CD4-positive, CD25-positive, alpha-beta regulatory T cell (primary cell): ENCODE measurements at places on chromosomes 2 and 18. TPM values are rescaled to one million over a fixed set of nuclear protein-coding genes. Genes with fewer than 3 reads are reported as not detected.

DNA sequence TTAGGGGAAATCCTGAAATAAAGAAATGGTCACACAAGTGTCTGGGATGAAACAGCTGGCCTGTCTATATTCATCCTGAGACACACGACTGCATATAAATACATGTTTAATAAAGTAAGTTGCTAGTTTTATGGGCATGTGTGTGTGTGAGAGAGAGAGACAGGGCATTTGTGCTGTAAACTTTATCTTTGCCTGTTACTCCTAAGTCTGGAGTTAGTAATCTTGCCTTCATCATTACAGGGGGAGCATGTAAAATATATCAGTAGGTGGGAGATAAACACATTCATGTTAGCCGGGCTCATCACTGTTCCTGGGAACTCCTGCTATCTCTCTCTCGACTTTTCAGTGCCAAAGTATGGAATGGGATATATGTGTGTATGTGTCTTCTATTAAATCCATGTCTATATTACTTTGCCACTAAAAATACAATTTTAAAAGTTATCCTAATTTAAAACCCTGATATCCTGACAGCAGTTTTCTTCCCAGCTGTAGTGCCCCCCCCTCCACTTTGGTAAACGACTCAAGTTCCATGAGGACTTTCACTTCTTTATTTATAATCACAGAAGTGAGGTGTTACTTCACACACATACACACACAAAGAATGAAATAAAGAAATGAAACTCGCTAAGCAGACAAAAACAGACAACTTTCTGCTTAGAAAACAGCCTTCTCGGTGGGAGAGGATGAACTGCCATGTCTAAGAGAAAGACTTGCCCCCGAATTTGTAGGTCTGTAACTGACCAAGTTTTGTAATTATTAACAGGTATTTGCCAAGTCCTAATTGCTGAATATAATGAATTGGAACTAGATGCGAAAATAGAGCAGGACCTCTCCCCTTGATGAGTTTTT, 947 bp downstream of the ZEB2 start:
- DNase-seq = no peak
- peaks cover 50% of the 10 kb centered on the region for H3K4me1 ChIP-seq
- peaks cover 51% of the 10 kb centered on the region for H3K27me3 ChIP-seq
- H3K27ac ChIP-seq = no peak overlapping the region

DNA sequence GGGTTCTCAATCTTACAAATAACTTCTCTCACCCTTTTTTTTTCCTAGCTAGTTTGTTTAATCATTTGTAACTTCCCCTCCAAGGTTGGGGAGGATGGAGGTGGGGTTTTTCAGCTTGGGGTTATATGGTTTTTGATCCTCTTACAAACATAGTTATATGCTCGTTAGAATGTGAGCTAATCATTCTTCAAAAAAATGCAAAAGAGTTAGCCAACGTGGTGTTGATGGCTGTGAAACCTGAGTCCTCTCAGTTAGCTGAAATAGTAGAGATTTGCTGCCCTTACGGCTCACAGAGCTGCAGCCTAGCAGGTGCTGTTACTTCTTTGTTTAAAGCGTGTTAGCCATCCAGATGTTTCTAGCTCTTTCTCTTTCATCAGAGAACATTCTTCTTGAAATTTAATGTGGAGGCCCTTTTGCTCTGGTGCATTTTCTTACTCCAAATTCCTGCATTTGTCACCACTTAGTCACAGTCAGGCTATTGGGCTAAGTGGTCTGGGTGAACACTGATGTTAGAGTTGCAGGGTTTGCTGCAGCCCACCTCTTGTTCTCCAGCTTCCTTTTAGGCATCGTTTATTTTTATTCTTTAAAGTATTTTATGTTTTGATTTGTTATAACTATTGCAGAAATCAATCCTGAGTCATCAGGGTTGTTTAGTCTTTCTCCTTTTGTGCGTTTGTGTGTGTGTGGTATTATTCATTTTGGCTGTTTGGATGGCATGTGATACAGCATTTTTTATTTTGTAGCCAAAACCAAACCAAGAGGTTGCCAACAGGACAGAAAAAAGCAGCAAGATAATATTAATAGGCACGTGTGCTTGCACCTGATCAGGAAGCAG, 41.1 kb downstream of the LIMS1 start:
- H3K27me3 ChIP-seq = no peaks in the 10 kb centered on the region
- H3K4me3 ChIP-seq = peak overlapping the region; percentile 7
- peaks cover 14% of the 10 kb centered on the region for H3K4me1 ChIP-seq
- no peak for DNase-seq
- H3K36me3 ChIP-seq = no peaks in the 10 kb centered on the region
- H3K27ac ChIP-seq = peak overlapping the region; percentile 29

GRCh38 chr2:26043862-26044696, 10.2 kb downstream of the RAB10 start:
- H3K27me3 ChIP-seq = no peaks in the 10 kb centered on the region
- peaks cover 2% of the 10 kb centered on the region for H3K36me3 ChIP-seq
- DNase-seq = peak; percentile 19
- peak overlapping the region; percentile 75 for H3K4me3 ChIP-seq
- H3K4me1 ChIP-seq = peaks cover 46% of the 10 kb centered on the region

GRCh38 chr18:41761333-41762018, 193.6 kb upstream of the PIK3C3 start:
- no peak for DNase-seq
- no peak overlapping the region for H3K27ac ChIP-seq
- no peaks in the 10 kb centered on the region for H3K27me3 ChIP-seq
- no peak overlapping the region for H3K4me3 ChIP-seq
- no peaks in the 10 kb centered on the region for H3K36me3 ChIP-seq

- no peaks in the 10 kb centered on the region for H3K27me3 ChIP-seq
- H3K4me1 ChIP-seq = no peaks in the 10 kb centered on the region
- H3K36me3 ChIP-seq = no peaks in the 10 kb centered on the region
- no peak overlapping the region for H3K27ac ChIP-seq
Measured at GRCh38 chr2:163690896-163691295, 44.9 kb downstream of the FIGN start.

- peaks cover 43% of the 10 kb centered on the region for H3K36me3 ChIP-seq
- no peaks in the 10 kb centered on the region for H3K4me1 ChIP-seq
- H3K4me3 ChIP-seq = no peak overlapping the region
- H3K27ac ChIP-seq = no peak overlapping the region
- H3K27me3 ChIP-seq = no peaks in the 10 kb centered on the region
Measured at GRCh38 chr2:69464575-69464974, 27.3 kb upstream of the NFU1 start.

DNA sequence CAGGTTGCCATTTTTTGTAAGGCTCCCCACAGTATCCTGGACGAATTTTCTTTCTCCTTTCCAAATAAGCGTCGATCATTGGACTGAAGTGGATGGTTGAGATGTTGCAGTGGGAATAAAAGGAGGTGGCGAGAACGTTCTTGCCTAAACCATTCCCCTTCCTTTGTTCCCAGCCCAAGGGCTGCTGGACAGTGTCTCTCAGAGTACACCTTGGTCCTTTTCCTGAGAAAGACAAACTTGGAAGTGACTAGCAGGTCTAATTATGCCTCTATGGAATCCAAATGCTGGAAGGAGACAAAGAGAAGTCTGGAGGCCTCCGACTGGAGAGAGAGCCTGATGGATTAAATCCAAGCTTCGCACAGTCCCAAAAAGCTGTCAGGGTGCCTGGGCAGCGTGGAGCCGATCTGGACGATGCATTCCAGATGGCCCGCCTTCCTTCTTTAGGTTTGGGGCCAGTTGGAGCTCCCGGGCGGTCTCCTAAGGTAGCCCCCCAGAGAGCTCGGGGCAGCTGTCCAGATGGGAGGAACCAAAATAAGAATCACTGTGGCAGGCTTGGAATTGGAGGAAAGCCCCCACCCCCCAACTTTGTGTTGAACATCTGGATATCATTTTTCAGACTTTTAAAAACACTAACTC, 186.8 kb downstream of the TMEM247 start:
- no peak overlapping the region for H3K27ac ChIP-seq
- H3K36me3 ChIP-seq = no peaks in the 10 kb centered on the region
- no peak for DNase-seq
- peaks cover 9% of the 10 kb centered on the region for H3K27me3 ChIP-seq

DNA sequence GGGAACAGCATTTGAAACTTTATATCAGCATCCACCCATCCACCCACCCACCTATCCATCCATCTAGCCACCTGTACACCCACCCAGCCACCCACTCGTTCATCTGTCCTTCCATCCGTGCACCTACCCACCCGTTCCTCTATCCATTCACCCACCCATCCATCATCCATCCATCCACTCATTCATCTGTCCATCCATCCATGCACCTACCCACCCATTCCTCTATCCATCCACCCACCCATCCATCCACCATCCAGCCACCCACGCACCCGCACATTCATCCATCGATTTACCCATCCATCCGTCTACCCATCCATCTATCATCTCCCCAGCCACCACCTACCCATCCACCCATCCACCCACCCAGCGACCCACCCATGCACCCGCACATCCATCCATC, 24.8 kb downstream of the LDLRAD4 start:
- H3K27me3 ChIP-seq = no peaks in the 10 kb centered on the region
- no peaks in the 10 kb centered on the region for H3K36me3 ChIP-seq
- H3K4me3 ChIP-seq = no peak overlapping the region
- no peaks in the 10 kb centered on the region for H3K4me1 ChIP-seq
- no peak for DNase-seq

DNA sequence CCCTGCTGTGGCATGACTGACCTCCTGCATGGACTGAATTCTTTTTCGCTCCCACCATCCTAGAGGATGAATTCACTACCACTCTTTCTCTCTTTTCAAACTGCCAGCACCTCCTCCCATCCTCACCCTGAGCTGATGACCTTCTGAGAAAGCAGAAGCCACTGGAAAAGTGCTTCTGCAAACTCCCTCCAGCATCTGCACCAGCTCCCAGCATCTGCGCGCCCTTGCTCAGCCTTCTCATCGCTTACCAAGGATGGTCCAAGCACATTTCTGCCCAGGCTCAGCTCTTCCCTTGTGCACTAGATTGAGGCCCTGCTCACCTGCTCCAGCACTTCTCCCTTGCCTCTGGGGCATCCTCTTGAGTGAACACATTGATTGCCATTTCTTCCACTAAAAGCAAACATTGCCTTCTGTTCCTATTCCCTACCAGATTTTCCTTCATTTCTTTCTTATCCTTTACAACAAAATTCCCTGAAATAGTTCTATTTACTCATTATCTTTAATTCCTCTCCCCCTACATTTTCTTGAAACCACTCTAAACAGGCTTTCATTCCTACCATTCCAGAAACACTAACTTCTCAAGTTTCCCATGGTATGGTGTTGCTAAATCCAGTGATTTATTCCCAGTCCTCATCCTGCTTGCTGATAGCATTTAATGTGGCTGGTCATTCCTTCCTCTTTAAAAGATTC, 42.7 kb upstream of the IL1RL1 start:
- no peak overlapping the region for H3K27ac ChIP-seq
- H3K4me1 ChIP-seq = peaks cover 7% of the 10 kb centered on the region
- H3K36me3 ChIP-seq = no peaks in the 10 kb centered on the region
- DNase-seq = no peak
- H3K4me3 ChIP-seq = no peak overlapping the region
- H3K27me3 ChIP-seq = no peaks in the 10 kb centered on the region

DNA sequence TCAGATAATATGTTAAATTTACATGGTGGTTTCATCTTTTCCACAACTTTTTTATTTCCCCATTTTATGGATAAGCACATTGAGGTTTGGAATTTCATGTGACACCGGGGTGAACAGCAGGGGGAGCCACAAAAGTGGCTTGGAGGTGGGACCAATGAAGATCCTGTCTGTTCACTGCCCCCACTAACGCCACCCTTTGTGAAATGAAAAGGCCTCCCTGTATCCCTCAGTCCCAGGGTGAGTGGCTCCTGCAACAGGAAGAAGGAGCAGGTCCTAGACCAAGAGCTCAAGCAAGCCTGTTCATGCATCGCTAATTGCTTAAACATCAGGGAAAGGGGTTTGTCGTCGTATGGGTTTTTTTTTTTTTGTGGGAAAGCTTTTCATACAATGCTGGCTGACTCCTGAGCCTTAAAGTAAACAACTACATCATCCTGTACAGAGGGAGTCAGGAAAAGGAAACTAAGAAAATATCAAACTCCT, 267.8 kb upstream of the EPAS1 start:
- DNase-seq = no peak
- no peak overlapping the region for H3K4me3 ChIP-seq
- H3K4me1 ChIP-seq = no peaks in the 10 kb centered on the region
- no peaks in the 10 kb centered on the region for H3K36me3 ChIP-seq

- H3K4me1 ChIP-seq = peaks cover 84% of the 10 kb centered on the region
- no peaks in the 10 kb centered on the region for H3K36me3 ChIP-seq
- peak overlapping the region; percentile 51 for H3K4me3 ChIP-seq
- no peak overlapping the region for H3K27ac ChIP-seq
- DNase-seq = no peak
Measured at GRCh38 chr2:60552851-60553494, 481 bp downstream of the BCL11A start.

- H3K36me3 ChIP-seq = no peaks in the 10 kb centered on the region
- H3K27me3 ChIP-seq = no peaks in the 10 kb centered on the region
- peaks cover 4% of the 10 kb centered on the region for H3K4me1 ChIP-seq
- no peak overlapping the region for H3K4me3 ChIP-seq
Measured at GRCh38 chr2:85400541-85401463, 9.4 kb downstream of the CAPG start.

GRCh38 chr18:9858642-9859041, 27.1 kb upstream of the TXNDC2 start:
- H3K27me3 ChIP-seq = peaks cover 6% of the 10 kb centered on the region
- no peaks in the 10 kb centered on the region for H3K36me3 ChIP-seq
- no peak for DNase-seq
- no peaks in the 10 kb centered on the region for H3K4me1 ChIP-seq
- H3K4me3 ChIP-seq = no peak overlapping the region

GRCh38 chr18:62325806-62326645, 916 bp downstream of the TNFRSF11A start:
- H3K27me3 ChIP-seq = peaks cover 49% of the 10 kb centered on the region
- H3K27ac ChIP-seq = no peak overlapping the region
- H3K4me3 ChIP-seq = peak overlapping the region; percentile 69
- peaks cover 27% of the 10 kb centered on the region for H3K4me1 ChIP-seq
- no peaks in the 10 kb centered on the region for H3K36me3 ChIP-seq

- DNase-seq = peak; percentile 26
- no peaks in the 10 kb centered on the region for H3K4me1 ChIP-seq
- no peak overlapping the region for H3K4me3 ChIP-seq
Measured at GRCh38 chr2:36337354-36337753, 18.2 kb upstream of the CRIM1 start.

GRCh38 chr2:110883406-110883805, 151.0 kb downstream of the ACOXL start:
- DNase-seq = no peak
- peaks cover 9% of the 10 kb centered on the region for H3K27me3 ChIP-seq
- H3K27ac ChIP-seq = no peak overlapping the region
- H3K4me1 ChIP-seq = no peaks in the 10 kb centered on the region
- no peak overlapping the region for H3K4me3 ChIP-seq

GRCh38 chr18:61734396-61734795, 158.4 kb downstream of the RNF152 start:
- no peak overlapping the region for H3K4me3 ChIP-seq
- H3K27ac ChIP-seq = no peak overlapping the region
- H3K4me1 ChIP-seq = no peaks in the 10 kb centered on the region
- DNase-seq = no peak

Gene LYPD1
- not detected for polyA plus RNA-seq

Gene EMILIN2
- polyA plus RNA-seq = 2.1 TPM

Gene GRHL1
- polyA plus RNA-seq = 0.06 TPM

Gene ATOH8
- polyA plus RNA-seq = not detected

Gene ANKMY1
- 5.6 TPM for polyA plus RNA-seq

Gene GATA6
- not detected for polyA plus RNA-seq

Gene LYPD6
- polyA plus RNA-seq = not detected

Gene BCL11A
- polyA plus RNA-seq = 0.17 TPM

Gene OR6B3
- polyA plus RNA-seq = not detected

Gene SLC14A1
- 7.8 TPM for polyA plus RNA-seq

Gene COLEC11
- not detected for polyA plus RNA-seq

Gene NTSR2
- polyA plus RNA-seq = not detected

Gene ABCG8
- not detected for polyA plus RNA-seq

Gene RUFY4
- 0.15 TPM for polyA plus RNA-seq

Gene GPR45
- polyA plus RNA-seq = not detected

Gene GPR35
- polyA plus RNA-seq = 0.56 TPM

Gene COL4A3
- polyA plus RNA-seq = not detected
